ENCODE measurements at places on chromosomes 7 and 10.

GRCh38 chr10:98449287-98449686, 2.6 kb upstream of the HPS1 start:
- DNase-seq, result no peak

DNA sequence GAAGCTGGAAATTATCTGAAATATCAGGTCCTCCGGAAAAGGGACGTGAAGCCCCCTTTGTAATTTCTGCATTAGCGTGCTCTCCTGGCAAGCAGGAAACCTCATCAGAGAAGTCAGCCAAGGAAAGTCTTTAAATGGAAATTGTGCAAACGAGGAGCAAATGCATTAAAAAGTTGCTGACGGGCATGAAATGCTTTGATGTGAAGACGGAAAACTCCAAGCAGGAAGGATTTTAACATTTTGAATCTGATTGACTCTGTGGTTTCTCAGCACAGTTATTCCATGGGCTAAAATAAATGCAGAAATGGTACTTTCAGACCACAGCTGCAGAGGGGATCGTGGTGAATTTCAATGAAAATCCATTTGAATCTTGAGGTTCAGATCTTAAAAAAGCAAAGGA, 167.8 kb downstream of the AHR start:
- no peak for DNase-seq

DNA sequence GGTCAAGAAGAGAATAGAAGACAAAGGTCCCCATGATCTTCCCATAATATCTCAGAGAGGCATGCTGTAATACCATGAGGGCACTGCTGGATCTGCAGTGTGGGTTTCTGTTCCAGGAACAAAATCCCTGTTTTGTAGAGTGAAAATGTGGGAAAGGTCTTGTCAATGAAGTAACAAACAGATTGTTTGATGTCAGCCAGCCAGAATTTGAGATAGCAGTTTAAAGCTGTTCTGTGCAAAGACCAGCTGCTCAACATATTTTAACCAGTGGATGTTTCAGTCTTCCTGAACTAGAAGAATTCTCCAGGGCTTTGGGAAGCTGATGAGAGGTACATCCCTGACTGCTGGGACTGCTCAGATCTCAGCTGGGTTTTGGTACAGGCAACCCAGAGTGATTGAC, 1012.5 kb downstream of the DNAJB9 start:
- DNase-seq, result no peak

DNA sequence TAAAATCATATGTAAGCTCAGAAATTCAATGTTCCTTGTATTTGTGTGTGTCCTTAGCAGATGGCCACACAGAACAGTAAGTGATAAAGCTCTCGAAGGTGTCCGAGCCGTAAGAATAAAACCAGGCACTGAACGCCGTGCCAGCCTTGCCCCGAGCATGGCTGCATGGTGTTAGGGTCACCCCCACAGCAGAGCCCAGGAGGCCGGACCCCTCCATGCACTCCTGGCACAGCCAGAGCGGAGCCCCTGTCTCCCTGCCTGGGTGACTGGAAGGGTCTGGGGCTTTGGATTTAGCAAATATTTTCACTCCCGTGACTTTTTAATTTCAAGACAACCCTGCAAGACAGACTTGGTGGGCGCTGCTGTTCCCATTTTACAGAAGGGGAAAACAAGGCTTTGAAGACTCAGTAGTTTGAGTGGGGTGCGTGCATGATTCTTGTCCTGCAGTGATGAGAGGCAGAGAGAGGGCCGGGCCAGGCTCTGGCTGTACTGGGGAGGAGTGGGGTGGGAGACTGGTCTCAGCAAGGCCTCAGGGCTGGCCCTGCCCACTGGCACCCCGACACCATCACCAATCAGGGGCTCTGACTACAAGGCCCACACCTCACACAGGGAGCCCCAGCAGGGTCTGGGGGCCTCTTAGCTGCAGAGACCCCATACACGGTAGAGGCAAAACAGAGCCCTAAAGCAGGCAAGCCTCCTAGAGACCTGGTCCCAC, 39.4 kb downstream of the VIPR2 start:
- no peak for DNase-seq

DNA sequence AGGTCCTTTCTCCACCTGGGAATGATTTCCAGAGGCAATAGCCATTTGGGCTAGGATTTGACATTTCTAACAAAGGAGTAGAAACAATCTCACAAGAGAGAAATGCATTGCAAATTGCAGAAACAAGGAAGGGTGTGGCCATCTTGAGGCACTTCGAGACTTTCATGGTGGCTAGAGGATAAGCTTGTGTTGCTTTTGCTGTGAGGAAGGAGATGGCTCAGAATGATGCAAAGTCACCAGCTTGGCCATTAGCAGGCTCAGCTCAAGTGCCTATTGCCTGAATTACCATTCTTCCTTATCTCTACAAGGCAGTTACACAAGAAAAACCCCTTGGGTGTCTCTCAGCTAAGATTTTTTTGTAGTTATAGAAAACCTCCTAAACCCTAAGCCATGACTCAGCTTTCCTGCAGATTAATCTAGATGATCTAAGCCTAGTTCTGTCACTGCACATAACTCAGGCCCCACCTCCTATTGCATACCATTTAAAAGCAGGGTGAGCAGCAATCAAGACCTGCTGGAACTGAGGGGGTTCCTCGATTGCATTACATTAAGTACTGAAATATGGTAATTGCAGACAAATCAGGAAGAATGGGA, 683.1 kb downstream of the NRG3 start:
- no peak for DNase-seq

DNA sequence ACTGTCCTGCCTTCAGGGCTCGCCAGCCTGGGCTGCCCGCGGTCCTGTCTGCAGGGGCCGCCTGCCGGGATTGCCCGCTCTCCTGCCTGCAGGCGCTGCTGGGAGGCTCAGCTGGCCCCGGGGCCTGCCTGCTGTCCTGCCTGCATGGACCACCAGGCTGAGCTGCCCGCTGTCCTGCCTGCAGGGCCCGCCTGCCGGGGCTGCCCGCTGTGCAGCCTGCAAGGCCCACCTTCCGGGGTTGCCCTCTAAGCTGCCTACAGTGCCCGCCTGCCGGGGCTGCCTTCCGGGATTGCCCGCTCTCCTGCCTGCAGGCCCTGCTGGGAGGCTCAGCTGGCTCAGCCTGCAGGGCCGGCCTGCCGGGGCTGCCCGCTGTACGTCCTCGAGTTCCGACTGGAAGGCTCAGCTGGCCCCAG, 164.4 kb downstream of the GLRX3 start:
- no peak for DNase-seq

DNA sequence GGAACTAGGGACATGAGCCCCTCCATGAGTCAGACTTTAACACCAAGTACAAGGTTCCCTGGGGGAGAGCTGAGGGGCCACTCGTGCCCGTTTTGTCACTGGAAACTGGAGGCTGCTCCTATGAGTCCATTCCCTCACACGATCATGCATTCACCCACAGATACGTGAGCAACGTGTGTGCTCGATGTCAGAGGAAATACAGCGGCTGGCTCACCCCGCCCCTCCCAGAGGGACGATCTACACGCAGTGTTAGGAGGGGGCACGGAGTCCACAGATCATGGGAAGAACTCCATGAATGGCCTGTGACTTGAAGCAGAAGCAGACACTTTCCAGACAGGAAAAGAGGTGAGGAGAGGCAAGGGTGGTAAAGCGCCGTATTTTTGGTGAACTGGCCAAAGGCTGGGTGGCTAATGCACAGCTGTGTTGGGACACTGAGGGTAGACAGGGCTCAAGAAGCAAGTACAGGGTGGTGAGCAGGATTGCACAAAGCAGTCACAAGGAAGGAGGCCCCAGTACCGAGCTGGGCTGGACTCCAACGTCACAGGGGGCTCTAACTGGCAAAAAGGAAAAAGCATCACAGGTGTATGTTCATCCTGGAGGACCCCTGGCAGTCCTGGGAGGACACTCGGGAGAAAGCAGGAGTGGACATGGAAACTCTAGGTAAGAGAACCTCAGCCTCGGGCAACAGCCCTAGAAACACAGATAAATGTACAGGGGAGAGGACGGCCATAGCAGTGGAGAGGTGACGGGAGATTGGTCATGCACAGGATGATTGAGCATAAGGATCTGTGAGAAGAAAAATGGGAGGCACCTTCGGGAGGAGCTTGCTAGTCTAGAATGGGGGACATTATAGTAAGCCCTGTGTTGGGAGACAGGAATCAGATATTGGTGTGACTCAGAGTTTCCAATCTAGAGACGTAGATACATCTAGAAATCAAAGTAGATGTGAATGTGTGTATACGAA, 41.2 kb downstream of the TNS3 start:
- DNase-seq, result no peak

DNA sequence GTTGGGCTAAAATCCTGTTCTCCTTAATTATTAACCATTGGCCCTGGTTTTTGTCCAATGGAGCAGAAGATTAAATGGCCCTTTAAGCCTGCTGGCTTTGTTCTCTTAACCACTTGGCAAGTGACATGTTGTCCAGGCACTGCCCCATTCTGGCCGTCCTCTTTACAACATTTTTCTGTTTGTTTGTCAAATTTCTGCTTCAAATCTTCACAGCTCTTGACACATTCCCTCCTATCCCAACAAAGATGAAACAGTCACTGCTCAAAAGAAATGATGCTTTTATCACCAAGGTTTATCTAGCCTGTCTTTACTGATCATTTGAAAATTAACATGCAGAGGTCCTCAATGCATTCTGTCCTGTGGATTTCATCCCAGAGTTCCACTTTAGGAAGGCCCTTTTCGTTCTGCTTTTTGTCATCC, 700.4 kb downstream of the KCNMA1 start:
- no peak for DNase-seq

DNA sequence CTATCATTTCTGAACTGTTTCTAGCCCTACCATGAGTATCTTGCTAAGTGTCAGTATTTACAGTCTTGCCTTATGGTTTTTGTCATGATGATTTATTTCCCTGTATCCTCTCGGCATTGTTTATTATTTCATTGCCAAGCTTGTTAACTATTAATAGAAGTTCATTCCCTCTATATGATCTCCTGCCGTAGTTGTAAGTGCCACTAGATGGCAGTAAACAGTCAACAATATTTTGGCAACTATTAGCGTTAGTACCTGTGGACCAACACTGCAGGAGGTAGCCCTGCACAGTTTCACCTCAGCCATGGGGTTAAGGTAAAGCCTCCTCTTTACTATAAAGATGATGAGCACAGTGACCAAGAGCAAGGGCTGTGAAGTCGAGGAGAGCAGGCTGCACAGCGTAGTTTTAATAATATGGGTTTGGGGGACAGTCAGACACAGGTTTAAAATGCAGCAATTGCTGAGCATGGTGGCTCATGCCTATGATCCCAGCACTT, 26.1 kb upstream of the CCNJ start:
- no peak for DNase-seq

GRCh38 chr10:71103961-71104360, 108.4 kb upstream of the UNC5B start:
- DNase-seq, result no peak

DNA sequence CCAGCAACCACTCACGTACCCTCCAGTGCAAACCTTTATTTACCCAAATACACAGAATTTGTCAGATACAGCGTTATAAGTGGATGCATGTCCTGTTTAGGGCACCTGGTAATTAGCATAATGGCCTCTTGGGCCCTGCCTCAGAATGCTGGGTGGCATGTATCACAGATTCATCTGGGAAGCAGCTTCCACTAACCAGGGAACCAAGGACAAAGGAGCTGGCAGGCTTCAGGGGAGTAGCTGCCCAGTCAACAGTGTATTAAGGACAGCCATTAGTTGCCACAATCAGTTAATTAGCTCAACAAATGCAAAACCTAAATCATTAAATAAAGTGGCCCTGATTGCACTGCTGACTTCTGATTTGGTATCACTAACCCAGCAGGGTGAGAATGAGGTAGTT, 105.7 kb downstream of the RAPGEF5 start:
- no peak for DNase-seq

Data from stimulated activated CD8-positive, alpha-beta memory T cell treated with anti-CD3 and anti-CD28 coated beads, Interleukin-2, amount 100 ng/mL, for 48 hours (primary cell).